Colonic mucosa (tissue), 4 donors: ENCODE measurements at places on chromosomes 5 and 9.

DNA sequence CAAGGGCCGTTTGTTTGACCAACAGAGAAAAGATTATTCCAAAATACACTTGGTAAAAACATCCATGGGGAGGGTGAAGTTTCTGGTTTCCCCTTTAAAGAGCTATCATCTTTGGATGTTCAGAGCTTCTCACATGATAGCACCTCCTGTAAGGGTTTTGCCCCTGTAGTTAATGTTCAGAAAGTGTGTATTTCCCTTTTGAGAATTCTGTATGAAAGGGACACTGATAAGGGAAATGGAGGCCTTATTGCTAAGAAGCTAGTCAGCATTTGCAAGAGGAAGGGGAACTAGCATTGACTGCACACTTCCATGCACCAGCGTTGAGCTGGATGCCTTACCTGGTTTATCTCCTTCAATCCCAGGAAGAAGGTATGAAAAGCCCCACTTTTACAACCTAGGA, 31.5 kb upstream of the C5orf58 start:
- DNase-seq: no peak

- DNase-seq: peak; percentile 78
These were observed 9.3 kb upstream of the ZDHHC12 start for GRCh38 chr9:128733256-128733655.

DNA sequence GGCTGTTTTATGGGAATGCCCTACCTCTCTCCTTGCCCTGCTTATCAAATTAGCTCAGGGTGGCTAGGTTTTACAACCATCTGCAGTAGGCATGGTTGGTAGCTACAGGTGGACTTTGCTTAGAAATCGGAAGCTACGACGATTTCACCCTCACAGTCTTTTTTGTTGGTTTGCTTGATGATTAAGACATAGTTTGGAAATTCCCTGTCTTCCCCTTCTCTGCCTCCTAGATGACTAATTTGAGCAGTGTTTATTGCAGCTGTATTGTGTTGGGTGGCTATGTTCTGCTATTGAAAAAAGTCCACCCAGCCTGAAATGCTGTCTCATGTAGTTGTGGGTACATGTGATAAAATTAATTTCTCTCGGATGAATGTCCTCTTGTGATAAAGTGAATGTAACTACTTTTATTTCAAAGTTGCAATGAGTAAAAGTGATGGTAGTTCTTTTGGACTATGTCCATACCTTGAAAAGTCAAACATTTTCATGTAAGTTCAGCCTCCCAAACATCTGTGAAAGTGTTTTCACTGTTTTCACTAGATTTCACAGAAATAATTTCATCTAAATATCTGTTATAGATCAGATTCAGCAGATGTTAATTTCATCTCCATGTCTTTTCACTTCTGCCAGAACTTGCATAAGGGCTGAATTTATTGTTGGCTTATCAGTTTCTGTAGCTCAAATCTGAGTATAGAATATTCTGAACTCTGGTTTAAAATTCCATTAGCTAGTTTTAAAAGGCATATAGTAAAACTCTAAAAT, 37.3 kb upstream of the FYB1 start:
- peak; percentile 24 for DNase-seq

DNA sequence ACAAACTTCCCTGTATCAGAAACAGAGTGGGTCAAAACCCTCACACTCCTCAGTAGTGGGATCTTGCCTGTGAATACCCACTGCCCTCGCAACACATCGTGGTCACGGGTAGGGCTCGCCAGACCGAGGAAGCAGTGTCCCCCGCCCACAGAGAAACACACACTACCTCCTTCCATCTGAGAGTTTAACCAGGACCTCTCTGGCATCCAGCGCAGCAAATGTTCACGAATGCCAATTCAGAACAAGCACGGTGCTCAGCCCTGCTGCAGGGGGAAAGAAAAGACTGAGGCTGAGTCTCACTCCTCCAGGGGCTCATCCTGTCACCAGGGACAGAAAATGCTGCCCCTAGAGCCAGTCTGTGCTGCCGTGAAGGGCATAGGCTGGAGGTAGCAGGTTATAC, 42.5 kb upstream of the SYNPO start:
- no peak for DNase-seq

GRCh38 chr5:73267766-73268435, 94.9 kb downstream of the TMEM174 start:
- DNase-seq: no peak

DNA sequence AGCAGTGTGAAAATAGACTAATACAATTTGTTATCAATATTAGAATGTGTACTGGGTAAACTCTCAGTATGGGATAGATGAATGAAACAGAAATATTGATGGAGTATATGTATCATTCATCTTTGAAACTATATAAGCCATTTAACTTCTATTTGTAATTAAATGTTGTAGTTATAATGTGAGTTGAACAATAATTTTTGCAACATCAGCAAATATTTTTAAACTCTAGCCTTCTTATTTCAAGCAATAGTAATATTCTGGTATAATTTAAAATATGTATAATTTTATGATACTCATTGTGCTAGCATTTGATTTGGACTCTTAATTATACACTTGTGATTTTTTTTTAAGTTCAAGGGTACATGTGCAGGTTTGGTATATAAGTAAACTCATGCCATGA, 59.6 kb upstream of the RGMB start:
- no peak for DNase-seq

- no peak for DNase-seq
These were observed 1.7 kb downstream of the CCDC69 start for GRCh38 chr5:151222054-151222789.

DNA sequence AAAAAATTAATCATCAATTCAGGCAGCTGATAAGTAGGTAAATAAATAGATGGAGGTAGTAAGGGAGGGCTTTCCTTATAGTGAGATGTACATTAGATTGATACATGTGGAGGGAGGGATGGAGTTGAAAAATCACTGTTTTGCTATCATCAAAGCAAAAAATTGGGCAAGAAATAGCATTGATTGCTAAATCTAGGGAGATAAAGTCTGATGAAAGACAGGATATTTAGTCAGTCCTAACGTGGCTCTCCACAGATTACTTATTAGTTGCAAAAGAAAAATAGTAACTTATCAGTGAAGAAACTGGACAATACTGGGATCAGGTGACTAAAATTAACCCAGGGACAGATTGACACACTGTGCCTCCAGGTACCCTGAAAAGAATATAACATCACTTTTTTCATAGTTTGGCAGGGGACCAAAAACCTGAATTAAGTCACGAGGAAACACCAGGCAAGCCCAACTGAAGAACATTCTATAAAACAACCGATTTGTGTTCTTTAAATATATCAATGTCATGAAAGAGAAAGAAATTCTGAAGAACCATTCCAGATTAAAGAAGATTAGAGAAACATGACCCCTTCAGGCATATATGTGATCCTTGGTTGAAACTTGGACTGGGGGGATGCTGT, 27.1 kb upstream of the GOLPH3 start:
- no peak for DNase-seq

- DNase-seq: no peak
These were observed 27.3 kb downstream of the EGR1 start for GRCh38 chr5:138492560-138493045.

- peak; percentile 23 for DNase-seq
These were observed 497.6 kb upstream of the CD180 start for GRCh38 chr5:67693956-67694809.

DNA sequence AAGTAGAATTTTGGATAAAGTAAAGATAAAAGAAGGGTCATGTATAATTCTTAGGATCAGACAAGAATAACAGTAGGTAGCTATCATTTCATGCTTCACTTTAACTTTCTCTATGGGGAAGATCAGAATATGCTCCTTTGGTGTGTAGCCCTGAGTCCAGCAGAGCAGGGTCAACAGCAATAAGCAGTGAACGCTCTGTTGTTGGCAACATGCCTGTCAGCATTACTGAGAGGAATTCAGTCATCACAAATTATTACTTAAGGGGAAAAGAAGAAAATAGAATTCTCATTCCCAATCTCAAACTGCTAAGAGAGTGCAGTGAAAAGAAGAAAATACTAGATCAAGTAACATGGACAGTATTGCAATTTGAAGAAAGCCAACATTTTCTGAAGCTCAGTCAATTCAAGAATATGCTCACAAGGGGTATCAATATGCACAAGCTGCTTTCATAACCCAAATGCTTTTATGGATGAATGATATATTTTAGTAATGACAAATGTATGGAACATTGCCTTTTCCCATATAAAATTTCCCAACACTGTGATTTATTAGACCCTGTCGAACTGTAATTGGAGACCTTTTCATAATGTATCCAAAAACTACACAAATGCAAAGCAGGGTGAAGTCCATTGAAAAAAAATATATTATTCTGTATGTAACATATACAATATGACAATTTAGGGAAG, 1359.4 kb downstream of the EFNA5 start:
- no peak for DNase-seq

- no peak for DNase-seq
These were observed 4.0 kb upstream of the ZBTB34 start for GRCh38 chr9:126856326-126856877.

DNA sequence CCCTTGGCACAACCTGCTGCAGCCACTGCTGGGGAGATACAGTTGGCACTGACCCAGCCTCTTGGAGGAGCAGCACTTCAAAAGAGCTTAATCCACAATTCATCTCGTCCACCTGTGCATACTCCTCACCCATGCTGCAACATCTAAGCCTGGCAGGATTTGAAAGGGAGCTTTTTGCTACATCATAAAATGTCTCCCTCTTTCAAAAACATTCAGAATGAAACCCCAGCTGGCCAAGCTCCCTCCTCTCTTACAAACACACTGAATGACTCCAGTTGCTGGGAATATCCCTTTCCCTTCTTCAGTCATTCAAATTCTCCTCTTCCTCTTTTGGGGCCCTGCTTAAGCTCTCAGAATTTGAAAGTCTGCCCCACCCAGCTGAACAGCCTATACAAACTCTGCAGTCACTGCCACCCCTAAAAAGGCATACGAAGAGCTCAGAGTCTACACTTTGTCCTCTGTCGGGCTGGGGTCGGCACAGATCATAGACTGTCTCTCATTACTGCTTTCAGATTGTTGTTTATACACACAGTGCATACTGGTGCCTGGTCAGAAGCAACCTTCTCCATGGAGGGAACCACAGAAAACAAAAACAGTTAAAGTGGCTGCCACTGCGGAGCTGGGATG, 8.8 kb upstream of the C5orf15 start:
- no peak for DNase-seq

- no peak for DNase-seq
These were observed 34.3 kb downstream of the ACTBL2 start for GRCh38 chr5:57448287-57448686.
